Nucleus accumbens (tissue), 56 donors: ENCODE measurements at places on chromosomes 3 and 15.

GRCh38 chr15:79051941-79052731 lies 38.4 kb downstream of the RASGRF1 start:
- DNase-seq: no peak

- no peak for DNase-seq
Observed at GRCh38 chr3:61805510-61806080, 244.2 kb downstream of the PTPRG start.

GRCh38 chr3:182644790-182645433 lies 148.4 kb upstream of the ATP11B start:
- no peak for DNase-seq

- no peak for DNase-seq
Observed at GRCh38 chr15:92283813-92284212, 109.9 kb upstream of the ST8SIA2 start.

DNA sequence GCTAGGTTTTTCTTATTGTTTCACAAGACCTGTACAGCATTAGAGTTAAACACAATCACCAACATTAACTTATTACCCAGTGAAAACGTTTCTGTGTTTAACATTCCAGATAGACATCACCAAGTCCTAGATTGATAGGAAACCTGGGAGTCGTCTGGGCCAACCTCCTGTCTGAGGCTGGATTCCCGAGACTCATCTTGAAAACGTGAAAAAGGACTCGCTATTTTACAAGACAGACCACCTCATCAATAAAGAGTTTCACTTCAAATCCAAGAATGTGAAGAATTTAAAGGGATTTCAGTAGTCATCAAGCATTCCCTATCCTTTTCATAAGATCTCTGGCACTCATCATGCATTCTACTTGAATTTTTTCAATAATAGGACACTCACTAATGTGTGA lies 626.6 kb downstream of the MCTP2 start:
- DNase-seq: no peak

- DNase-seq: peak; percentile 77
Observed at GRCh38 chr15:63600001-63600615, 2.9 kb downstream of the FBXL22 start.

- DNase-seq: no peak
Observed at GRCh38 chr3:171044384-171044783, 17.9 kb upstream of the SLC2A2 start.

GRCh38 chr3:180612364-180612763 lies 10.4 kb downstream of the TTC14 start:
- no peak for DNase-seq

- no peak for DNase-seq
Observed at GRCh38 chr15:27951191-27951890, 147.8 kb downstream of the OCA2 start.

DNA sequence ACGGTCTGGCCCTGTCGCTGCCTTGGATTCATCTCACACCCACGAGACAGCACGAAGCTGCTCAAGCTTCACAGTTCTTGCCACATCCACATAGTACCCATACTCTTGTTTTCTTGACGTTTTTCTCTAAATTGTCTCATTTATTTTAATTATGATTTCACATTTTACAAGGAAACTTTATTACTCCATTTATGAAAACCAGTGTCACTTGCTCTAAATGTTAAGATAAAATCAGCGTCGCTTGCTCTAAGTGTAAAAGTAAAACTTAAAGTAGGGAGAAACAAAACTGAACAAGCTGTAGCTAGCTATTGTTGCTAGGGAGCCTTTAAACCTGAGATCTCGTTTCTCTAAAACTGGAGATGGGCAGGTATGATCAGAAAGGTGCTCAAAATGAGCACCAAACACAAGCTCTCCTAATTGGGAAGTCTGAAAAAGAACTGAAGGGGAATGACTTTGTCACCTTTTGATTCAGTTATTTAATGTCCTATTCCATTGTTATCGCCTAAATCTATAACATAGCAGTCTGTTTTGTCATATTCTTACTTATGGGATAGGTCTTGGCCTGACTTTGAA lies 680 bp downstream of the IFT122 start:
- DNase-seq: no peak

GRCh38 chr15:41019174-41019573 lies 65.9 kb downstream of the CHAC1 start:
- DNase-seq: no peak
